ENCODE measurements at places on chromosomes 13 and 19. TPM values are rescaled to one million over a fixed set of nuclear protein-coding genes. Genes with fewer than 3 reads are reported as not detected.

SOHLH2 gene
- total RNA-seq, result not detected

TMPRSS9 gene
- not detected for total RNA-seq

SIGLECL1 gene
- total RNA-seq, result not detected

NLRP7 gene
- not detected for total RNA-seq

RXFP2 gene
- total RNA-seq, result not detected

URAD gene
- total RNA-seq, result not detected

C19orf38 gene
- total RNA-seq, result 1.0 TPM

GRCh38 chr19:39144290-39145071, 18.9 kb downstream of the PAK4 start:
- no peaks in the 10 kb centered on the region for H3K36me3 ChIP-seq
- H3K4me3 ChIP-seq, result no peak overlapping the region
- H3K27ac ChIP-seq, result no peak overlapping the region
- H3K27me3 ChIP-seq, result no peaks in the 10 kb centered on the region
- DNase-seq, result no peak
- H3K4me1 ChIP-seq, result no peaks in the 10 kb centered on the region

DNA sequence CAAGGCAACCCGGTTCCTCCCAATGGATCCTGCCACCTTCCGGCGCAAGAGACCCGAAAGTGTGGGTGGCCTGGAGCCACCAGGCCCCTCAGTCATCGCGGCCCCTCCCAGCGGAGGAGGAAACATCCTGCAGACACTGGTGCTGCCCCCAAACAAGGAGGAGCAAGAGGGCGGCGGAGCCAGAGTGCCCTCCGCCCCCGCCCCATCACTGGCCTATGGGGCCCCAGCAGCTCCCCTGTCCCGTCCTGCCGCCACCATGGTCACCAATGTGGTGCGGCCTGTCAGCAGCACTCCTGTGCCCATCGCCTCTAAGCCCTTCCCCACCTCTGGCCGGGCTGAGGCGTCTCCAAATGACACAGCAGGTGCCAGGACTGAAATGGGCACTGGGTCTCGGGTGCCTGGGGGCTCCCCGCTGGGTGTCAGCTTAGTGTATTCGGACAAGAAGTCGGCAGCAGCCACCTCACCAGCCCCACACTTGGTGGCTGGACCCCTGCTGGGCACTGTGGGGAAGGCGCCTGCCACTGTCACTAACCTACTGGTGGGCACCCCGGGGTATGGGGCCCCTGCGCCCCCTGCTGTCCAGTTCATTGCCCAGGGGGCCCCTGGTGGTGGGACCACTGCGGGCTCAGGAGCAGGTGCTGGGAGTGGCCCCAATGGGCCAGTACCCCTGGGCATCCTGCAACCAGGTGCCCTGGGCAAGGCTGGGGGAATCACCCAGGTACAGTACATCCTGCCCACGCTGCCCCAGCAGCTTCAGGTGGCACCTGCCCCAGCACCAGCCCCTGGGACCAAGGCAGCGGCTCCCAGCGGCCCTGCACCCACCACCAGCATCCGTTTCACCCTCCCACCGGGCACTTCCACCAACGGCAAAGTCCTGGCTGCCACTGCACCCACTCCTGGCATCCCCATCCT, 11.2 kb upstream of the PRR19 start:
- H3K4me1 ChIP-seq, result peaks cover 30% of the 10 kb centered on the region
- H3K4me3 ChIP-seq, result no peak overlapping the region
- peak; percentile 60 for DNase-seq
- peaks cover 31% of the 10 kb centered on the region for H3K36me3 ChIP-seq
- H3K27ac ChIP-seq, result no peak overlapping the region

GRCh38 chr13:50326811-50327210, 311.6 kb downstream of the KCNRG start:
- H3K4me3 ChIP-seq, result no peak overlapping the region
- no peak overlapping the region for H3K27ac ChIP-seq
- no peaks in the 10 kb centered on the region for H3K4me1 ChIP-seq
- H3K27me3 ChIP-seq, result no peaks in the 10 kb centered on the region

DNA sequence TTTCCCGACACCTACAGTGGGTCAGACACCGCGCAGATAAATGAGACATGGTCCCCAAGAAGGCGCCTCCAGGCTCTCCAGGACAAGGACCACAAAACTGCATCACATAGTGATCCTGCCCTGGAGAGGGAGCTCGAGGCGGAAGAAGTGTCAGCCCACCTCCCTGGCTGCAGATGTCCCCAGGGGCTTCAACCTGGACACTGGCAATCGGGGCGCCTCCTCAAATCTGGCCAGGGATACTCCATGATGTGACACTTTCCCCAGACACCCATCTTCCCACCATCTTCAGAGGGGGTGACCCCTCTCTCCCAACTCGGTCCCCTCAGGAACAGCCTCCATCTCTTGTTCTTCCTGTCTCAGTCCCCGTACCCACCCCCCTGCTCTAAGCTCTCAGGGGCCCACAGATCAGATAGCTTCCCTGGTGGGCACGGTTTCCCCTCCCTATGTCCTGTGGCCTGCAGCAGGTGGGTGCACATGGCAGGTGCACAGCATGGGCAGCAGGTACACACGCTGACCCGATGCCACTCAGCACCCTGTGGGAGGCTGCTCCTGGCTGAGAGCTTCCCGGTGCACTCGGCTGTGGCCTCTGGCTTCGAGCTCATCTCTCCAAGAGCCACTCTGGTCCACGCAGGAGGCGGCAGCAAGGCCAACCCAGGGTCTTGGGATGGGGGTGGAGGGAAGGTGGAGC, 61.2 kb downstream of the PEPD start:
- H3K4me1 ChIP-seq, result no peaks in the 10 kb centered on the region
- H3K27ac ChIP-seq, result no peak overlapping the region
- peaks cover 7% of the 10 kb centered on the region for H3K36me3 ChIP-seq
- DNase-seq, result no peak
- H3K4me3 ChIP-seq, result no peak overlapping the region

GRCh38 chr19:17579661-17580244, 24.3 kb downstream of the COLGALT1 start:
- DNase-seq, result no peak
- no peak overlapping the region for H3K27ac ChIP-seq
- no peak overlapping the region for H3K4me3 ChIP-seq
- no peaks in the 10 kb centered on the region for H3K27me3 ChIP-seq

DNA sequence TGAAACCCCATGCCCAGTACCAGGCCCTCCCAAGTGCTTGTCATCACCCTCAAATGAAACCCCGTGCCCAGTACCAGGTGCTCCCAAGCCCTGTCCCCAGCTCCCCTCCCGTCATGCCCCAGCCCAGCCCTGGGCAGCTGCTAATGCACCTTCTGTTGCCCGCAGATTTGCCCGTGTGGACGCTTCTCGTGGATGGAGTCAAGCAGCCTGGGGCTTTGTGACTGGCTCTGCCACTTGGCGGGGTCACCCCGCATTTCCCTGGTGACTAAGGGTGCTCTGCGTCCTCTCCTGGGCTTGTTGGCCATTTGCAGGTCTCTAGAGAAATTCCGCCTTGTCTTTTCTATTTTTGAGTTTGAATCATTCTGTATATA, 82.7 kb downstream of the ATP11A start:
- H3K36me3 ChIP-seq, result peaks cover 5% of the 10 kb centered on the region
- no peak for DNase-seq
- no peak overlapping the region for H3K4me3 ChIP-seq
- H3K27me3 ChIP-seq, result no peaks in the 10 kb centered on the region

DNA sequence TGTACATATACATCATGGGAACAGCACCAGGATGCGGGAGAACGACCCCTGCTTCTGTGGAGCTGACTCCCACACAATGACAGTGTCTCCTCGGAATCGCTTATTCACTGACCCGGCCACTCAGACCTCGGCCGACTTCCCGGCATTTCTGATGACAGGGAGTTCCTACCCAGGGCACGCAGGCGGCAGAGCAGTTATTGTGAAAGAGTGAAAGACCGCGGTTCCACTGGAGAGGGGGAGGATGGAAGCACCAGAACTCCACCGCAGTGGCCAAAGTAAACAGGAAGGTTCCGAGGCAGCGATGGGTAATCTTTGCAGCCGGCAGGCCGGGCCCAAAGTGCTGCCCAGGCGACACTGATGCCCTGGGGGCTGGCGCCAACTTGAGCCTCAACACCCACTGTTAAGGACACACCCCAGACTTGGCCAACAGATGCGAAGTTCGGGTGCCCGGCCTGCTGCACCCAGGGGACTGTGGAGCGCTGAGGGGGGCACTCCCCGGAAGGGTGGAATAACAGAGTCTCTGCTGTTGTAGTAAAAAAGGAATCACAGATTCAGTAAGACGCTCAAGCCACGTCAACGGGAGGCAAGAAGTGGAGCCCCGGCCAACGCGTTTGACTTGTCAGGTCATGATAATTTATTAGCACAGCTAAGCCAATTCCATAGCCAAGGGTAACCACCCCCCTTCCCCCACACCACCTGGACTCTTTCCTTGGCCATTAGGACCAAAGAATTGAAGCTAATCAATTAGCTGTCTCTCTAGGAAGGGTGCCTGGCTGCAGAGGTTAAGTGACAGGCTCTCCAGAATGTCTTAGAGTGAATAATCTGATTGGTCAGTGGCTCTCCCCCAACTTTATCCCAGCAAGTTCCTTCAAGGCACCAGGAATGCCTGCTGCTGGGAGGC, 5.8 kb downstream of the MLLT1 start:
- no peak overlapping the region for H3K4me3 ChIP-seq
- no peak overlapping the region for H3K27ac ChIP-seq

- H3K36me3 ChIP-seq, result no peaks in the 10 kb centered on the region
- no peaks in the 10 kb centered on the region for H3K4me1 ChIP-seq
- DNase-seq, result no peak
- no peak overlapping the region for H3K27ac ChIP-seq
These were observed 62.3 kb downstream of the CCDC70 start for GRCh38 chr13:51923983-51924539.

DNA sequence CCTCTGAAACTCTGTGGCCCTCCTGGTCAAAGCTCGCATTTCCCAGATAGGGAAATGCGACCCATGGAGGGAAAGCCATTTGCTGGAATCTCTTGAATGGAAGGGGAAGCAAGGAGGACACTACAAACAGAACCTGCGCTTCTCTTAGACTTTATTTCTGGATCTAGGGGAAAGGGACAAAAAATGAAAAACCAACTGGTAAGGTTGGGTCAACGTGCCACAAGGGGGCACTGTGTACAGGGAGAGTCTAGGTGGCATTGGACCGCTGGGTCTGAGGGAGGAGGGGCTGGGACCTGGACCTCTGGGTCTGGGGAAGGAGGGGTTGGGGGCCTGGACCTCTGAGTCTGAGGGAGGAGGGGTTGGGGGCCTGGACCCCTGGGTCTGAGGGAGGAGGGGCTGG, 5.0 kb downstream of the KLK4 start:
- no peaks in the 10 kb centered on the region for H3K4me1 ChIP-seq
- no peak for DNase-seq
- no peak overlapping the region for H3K4me3 ChIP-seq
- no peak overlapping the region for H3K27ac ChIP-seq
- no peaks in the 10 kb centered on the region for H3K36me3 ChIP-seq

GRCh38 chr19:1102407-1103131, 1.2 kb upstream of the GPX4 start:
- no peak for DNase-seq
- H3K27me3 ChIP-seq, result no peaks in the 10 kb centered on the region
- H3K4me3 ChIP-seq, result no peak overlapping the region

- peaks cover 52% of the 10 kb centered on the region for H3K4me1 ChIP-seq
- no peak overlapping the region for H3K4me3 ChIP-seq
- no peaks in the 10 kb centered on the region for H3K36me3 ChIP-seq
- no peak for DNase-seq
- peak overlapping the region; percentile 89 for H3K27ac ChIP-seq
These were observed 159.9 kb downstream of the KATNAL1 start for GRCh38 chr13:30147421-30147820.

- no peak overlapping the region for H3K27ac ChIP-seq
- DNase-seq, result no peak
- no peaks in the 10 kb centered on the region for H3K36me3 ChIP-seq
- H3K4me3 ChIP-seq, result no peak overlapping the region
- no peaks in the 10 kb centered on the region for H3K27me3 ChIP-seq
- peaks cover 40% of the 10 kb centered on the region for H3K4me1 ChIP-seq
These were observed 13.6 kb downstream of the ARID3A start for GRCh38 chr19:939439-939838.

- no peak for DNase-seq
- H3K27me3 ChIP-seq, result no peaks in the 10 kb centered on the region
- no peaks in the 10 kb centered on the region for H3K36me3 ChIP-seq
- peaks cover 45% of the 10 kb centered on the region for H3K4me1 ChIP-seq
These were observed 26.1 kb upstream of the DOCK9 start for GRCh38 chr13:99003851-99004471.

DNA sequence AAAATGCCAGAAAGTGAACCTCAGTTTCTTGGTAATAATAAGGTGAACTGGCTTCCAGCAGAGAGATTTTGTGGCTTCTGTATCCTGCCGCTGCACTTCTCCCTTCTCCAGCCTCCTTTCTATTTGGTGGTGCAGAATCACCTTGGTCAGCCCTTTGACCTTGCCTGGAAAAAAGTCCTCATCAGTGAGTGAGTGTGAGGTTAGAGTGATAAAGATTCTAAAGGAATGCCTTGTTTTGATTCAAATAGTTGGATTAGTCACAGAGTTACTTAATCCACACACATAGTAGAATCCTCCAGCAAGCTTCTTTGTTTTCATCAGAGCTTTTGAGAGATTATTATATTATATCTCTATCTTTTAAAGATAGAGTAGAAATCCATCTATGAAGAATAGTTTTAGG, 140.9 kb downstream of the KCNRG start:
- H3K4me3 ChIP-seq, result no peak overlapping the region
- no peaks in the 10 kb centered on the region for H3K4me1 ChIP-seq
- no peak for DNase-seq
- no peak overlapping the region for H3K27ac ChIP-seq

DNA sequence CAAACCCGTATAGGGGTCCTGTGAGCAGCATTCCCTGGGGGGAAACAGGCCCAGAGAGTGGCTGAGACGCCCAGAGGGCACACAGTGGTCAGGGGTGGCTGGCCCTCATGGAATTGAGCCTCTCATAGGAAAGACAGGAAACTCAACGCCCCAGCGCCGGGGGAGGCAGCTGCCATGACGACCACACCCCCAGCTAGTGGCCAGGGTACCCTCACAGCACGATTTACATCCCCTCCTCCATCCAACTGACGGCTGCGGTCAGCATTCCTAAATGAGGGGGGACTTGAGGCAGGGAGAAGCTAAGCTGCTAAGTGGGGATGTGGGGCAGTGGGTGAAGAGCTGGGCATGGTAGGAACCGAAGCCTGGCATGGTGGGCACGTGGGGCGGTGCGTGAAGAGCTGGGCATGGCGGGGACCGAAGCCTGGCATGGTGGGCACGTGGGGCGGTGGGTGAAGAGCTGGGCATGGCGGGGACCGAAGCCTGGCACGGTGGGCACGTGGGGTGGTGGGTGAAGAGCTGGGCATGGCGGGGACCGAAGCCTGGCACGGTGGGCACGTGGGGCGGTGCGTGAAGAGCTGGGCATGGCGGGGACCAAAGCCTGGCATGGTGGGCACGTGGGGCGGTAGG, 10.0 kb downstream of the MED16 start:
- peaks cover 35% of the 10 kb centered on the region for H3K36me3 ChIP-seq
- H3K4me1 ChIP-seq, result no peaks in the 10 kb centered on the region
- DNase-seq, result no peak
- H3K27me3 ChIP-seq, result no peaks in the 10 kb centered on the region

DNA sequence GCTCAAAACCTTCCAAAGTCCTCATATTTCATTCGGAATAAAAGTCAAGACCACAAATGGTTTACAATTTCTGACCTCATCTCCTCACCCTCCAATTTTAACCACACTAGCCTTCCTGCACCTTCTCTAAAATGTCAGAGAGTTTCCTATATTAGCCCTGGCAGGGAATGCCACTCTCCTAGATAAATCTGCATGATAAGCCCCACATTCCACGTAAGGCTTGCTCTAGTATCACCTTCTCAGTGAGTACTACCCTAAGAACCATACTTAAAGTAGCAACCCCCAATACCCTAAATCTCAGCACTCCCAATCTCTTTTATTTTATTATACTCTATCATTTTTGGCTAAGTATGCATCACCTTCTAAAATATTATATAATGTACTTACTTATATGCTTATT, 100.5 kb upstream of the SLITRK5 start:
- no peaks in the 10 kb centered on the region for H3K36me3 ChIP-seq
- H3K27me3 ChIP-seq, result no peaks in the 10 kb centered on the region
- no peaks in the 10 kb centered on the region for H3K4me1 ChIP-seq
- DNase-seq, result no peak
